MG63 (cell line): ENCODE measurements at places on chromosomes 2 and 18. TPM values are rescaled to one million over a fixed set of nuclear protein-coding genes. Genes with fewer than 3 reads are reported as not detected.
A peak's percentile ranks its signal among the peaks of the same experiment; 100 is the strongest.

PLCL1 gene
- not detected in 2 replicates for total RNA-seq

GRCh38 chr2:53497020-53497419 is 270.6 kb upstream of the CHAC2 start:
- no peak for DNase-seq

- no peak for DNase-seq
Measured at GRCh38 chr2:124530203-124530602, 505.1 kb downstream of the CNTNAP5 start.

GRCh38 chr2:25362434-25363145 is 20.9 kb upstream of the DNMT3A start:
- DNase-seq = no peak

GRCh38 chr18:74694436-74694835 is 96.8 kb downstream of the ZNF407 start:
- no peak for DNase-seq

DNA sequence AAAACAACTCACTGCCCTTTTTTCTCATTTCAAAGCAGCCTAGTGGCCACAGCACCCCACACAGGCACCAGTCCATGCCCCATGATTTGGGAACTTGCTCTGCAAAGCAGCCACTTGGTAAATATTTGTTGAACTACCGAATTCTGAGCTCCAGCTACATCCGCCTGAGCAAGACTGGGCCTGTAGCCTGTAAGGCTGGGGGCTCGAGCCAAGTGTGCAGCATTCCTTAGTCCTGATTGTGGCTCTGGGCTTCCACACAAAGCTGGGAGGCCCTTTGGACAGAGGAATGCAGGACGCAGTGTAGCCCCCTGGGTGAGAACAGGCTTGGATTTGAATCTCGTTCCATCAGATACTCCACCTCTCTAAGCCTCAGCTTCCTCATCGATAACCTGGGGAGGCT is 88.4 kb downstream of the ACTR2 start:
- peak; percentile 96 for DNase-seq

DNA sequence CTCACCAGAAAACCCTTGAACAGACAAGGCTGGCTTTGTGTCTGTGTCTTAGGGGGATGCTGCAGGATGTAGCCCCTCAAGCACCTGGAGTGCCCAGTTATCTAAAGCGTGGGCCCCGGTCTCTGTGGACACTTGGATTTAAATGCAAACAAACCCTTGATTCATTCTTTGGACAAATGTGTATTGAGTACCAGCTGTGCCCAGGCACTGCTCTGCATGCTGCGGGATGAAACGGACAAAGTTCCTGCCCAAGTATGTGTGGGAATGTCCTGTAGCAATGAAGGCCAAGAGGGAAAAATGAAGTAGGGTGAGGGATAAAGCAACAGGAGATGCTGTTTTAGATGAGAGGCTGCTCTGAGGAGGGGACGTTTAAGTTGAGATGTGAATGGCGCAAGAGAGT is 53.9 kb downstream of the BOLA3 start:
- DNase-seq = no peak

GRCh38 chr2:208101716-208102631 is 22.4 kb downstream of the CRYGD start:
- DNase-seq = no peak

DNA sequence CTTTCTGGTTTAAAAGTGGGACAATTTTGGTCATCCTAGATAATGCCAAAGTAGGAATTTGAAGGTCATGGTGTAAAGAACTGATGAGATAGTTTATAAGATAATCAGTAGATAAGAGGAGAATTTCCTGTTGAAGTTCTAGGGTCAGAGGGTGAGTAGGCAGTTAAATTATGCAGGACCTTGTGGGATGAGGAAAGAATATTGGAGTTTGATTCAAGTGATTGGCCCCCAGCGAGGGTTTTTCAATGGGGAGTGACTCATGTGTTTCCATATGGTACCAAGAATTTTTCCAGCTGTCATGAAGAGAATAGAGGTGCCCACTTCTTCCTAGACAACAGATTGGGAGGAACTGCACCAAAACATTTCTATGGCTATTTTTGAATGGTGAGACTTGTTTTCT is 940.2 kb upstream of the ZEB2 start:
- no peak for DNase-seq

GRCh38 chr2:42865884-42866881 is 73.8 kb upstream of the HAAO start:
- no peak for DNase-seq

GRCh38 chr2:182047544-182047943 is 61.9 kb downstream of the PPP1R1C start:
- DNase-seq = no peak

RGPD4 gene
- 0.05 TPM in 1 of 2 replicates, not detected in the other for total RNA-seq

RNF125 gene
- 0.05 and 0.10 TPM in 2 replicates for total RNA-seq

SERPINB11 gene
- not detected in 2 replicates for total RNA-seq

SLC16A14 gene
- total RNA-seq = 1.6 and 2.1 TPM in 2 replicates

GRCh38 chr2:88865801-88866371 is 174.4 kb downstream of the RPIA start:
- no peak for DNase-seq

- no peak for DNase-seq
Measured at GRCh38 chr18:74530584-74530862, 3.8 kb upstream of the CNDP1 start.

ZNF385B gene
- total RNA-seq = not detected in 2 replicates

ST6GAL2 gene
- total RNA-seq = not detected in 2 replicates

- DNase-seq = no peak
Measured at GRCh38 chr2:35821675-35822074, 533.9 kb upstream of the CRIM1 start.

DNA sequence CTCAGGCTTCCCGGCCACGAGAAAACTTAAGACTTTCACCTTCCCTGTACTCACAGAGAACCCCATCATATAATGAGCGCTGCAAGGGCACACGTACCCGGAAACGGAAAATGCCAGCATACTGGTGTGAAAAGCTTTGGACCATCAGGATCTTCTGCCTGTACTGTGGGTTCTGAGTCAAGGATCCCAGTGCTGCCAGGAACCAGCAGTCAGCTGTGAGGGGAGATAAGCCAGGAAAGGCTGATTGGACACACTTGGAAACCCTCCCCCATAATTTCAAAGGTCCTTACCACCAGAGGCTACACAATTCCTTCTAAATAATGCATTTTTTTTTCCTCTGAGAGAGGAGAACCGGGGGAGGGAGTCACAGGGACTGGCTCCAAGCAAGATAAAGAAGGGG is 31.4 kb downstream of the CAPN13 start:
- DNase-seq = no peak

DNA sequence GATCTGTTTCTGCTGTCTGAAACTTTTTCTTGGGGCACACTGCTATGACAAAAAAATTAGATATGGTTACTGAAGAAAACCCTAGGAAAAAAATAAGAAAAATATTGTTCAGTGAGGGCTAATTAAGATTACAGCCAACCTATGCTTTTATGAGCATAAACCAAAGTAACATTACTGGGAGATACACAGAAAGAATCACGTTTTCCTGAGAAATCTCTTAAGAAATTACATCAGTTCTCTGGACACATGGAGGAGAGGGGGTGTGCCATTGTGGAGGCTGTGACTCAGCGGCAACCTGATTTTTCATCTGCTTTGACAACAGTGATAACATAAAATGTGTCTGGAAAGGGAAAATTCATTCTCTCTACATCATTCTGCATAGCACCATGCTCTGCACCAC is 13.4 kb upstream of the NMI start:
- DNase-seq = peak; percentile 37
